ENCODE measurements at places on chromosomes 2 and 18.
A peak's percentile ranks its signal among the peaks of the same experiment; 100 is the strongest.

- DNase-seq: no peak
Observed at GRCh38 chr18:2538236-2538635, 33.1 kb downstream of the METTL4 start.

GRCh38 chr2:118686346-118686745 is 161.1 kb downstream of the EN1 start:
- DNase-seq: no peak

GRCh38 chr2:196233021-196233804 is 61.8 kb upstream of the STK17B start:
- DNase-seq: no peak

GRCh38 chr2:72442270-72442669 is 294.6 kb upstream of the CYP26B1 start:
- no peak for DNase-seq

- no peak for DNase-seq
Observed at GRCh38 chr2:85811180-85812093, 57.6 kb downstream of the ATOH8 start.

- DNase-seq: no peak
Observed at GRCh38 chr2:140424471-140424870, 1644.3 kb upstream of the NXPH2 start.

- no peak for DNase-seq
Observed at GRCh38 chr18:3048820-3049349, 35.9 kb upstream of the LPIN2 start.

GRCh38 chr2:41949883-41950665 is 97.7 kb upstream of the PKDCC start:
- no peak for DNase-seq

GRCh38 chr2:14745288-14746076 is 113.0 kb downstream of the LRATD1 start:
- no peak for DNase-seq

DNA sequence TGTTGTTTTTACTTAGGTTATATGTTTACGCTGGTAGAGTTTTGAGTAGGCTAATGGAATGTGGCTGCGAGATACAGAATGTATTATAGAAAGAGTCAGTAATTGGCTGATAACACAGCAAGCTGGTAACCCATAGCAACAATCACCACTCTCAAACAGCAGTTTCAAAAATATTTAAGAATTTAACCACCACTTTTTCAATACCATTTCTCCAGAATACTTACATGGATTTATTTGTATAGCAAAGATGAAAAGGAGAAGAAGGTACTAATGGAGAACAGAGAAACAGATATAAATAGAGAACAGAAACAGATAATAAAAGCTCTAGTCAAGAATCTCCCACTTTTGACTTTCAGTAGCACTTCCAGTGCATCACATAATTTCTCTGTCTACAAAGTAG is 188.3 kb upstream of the SLC39A10 start:
- DNase-seq: no peak

GRCh38 chr2:220057391-220057790 is 430.0 kb downstream of the SLC4A3 start:
- no peak for DNase-seq

- no peak for DNase-seq
Observed at GRCh38 chr2:187168720-187169713, 279.0 kb downstream of the CALCRL start.

DNA sequence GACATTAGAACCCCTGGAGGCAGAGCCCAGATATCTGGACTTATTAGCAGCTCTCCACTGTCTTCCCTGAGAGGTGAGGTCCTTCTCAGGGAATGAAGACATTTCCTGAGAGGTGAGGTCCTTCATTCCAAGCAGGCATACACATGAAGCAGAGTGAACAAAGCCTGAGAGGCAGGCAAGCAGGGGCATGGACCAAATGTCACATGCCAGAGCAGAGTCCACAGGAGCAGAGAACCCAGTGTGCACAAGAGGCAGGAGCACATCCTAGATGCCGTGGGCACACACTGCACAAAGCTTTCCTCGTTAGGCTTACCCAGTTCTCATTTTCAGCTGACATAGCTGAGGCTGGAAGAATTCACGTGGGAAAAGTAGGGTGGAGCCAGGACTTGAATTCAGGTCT is 759.9 kb upstream of the HS6ST1 start:
- no peak for DNase-seq

GRCh38 chr2:88165332-88166003 is 4.7 kb upstream of the THNSL2 start:
- DNase-seq: no peak

DNA sequence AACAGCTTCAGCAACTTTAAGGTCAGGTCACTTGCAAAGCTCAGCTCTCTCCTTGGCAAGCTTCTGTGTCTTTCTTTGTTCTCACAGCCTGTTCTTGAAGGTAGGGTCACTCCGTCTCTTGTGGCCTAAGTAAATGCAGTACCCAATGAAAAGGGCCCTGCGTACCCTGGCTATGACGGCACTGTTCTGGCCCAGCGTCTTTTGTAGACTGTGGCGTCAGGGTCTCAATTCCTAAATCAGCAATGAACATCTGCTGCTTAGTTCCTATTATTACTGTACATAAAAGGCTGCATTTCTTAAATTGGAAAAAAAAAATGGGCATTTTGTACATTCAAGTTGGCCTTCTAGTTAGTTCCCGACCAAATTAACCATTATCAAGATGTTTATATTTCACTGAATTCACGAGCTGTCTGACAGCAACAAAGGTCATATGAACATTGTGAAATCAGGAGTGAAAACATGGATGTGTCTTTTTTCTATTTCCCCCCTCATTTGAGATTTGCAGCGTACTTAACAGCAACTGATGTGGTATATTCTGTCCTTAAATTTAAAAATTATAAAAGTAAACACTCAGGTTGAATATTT is 17.0 kb upstream of the MTCL1 start:
- DNase-seq: no peak

- no peak for DNase-seq
Observed at GRCh38 chr18:58254873-58255511, 211.0 kb downstream of the NEDD4L start.

DNA sequence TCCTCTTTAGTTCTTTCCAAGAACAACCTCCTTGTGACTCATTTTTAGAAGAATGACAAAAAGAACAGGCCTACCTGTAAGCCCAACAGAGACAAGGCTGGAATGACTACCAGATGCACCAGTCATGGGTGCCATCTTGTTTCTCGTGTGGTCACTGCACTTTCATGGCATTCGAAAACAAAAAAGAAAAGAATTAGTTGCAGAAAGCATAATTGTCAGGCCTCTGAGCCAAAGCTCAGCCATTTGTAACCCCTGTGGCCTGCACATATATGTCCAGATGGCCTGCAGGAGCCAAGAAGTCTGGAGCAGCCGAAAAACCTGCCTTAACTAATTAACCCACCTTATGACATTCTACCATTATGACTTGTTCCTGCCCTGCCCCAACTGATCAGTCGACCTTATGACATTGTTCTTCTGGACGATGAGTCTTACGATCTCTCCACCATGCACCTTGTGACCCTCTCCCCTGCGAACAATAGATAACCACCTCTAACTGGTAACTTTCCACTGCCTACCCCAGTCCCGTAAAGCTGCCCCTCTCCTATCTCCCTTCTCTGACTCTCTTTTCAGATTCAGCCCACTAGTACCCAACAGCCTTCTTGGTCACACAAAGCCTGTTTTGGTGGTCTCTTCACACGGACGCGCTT is 13.9 kb upstream of the BUB1 start:
- no peak for DNase-seq

DNA sequence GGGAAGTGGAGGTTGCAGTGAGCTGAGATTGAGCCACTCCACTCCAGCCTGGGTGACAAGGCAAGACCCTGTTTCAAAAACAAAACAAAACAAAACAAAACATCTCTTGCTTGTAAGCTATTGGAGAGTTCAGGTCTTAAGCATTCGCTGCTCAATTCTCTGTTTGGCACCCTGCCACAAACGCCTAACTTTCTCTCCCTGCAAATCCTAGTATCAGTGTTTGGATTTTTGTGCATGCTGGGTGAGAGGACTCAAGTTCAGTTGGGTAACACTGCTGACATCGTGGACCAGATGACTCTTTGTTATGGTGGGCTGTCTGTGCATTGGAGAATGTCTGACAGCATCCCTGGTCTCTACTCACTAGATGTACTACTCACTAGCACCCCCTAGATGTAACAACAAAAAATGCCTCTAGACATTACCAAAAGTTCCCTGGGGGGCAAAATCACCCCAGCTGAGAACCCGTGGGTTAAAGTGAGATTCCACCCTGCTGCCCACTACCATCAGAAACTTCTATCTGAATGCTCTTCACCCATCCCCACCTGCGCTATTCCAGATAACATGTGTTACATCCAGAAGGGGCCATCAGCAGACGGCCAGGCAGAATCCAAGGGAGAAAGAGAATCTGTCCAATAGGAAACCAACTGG is 50.9 kb downstream of the CACNB4 start:
- DNase-seq: no peak

- DNase-seq: peak; percentile 63
Observed at GRCh38 chr18:9333441-9334328, 888 bp upstream of the TWSG1 start.

DNA sequence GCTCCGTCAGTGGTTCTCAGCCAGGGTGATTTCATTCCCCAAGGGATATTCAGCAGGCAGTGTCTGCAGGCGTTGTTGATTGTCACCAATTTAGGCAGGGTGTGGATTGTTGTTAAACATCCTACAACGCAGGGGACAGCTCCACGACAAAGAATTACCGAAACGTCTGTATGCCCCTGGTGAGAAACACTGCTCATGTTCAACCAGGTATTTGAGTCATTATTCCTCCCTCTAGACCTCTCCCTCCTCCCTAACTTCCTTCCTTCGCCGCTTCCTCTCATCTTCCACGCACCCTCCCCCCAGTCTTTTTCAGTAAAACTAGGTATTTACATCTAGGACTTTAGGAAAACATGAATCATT is 50.8 kb downstream of the NCK2 start:
- peak; percentile 76 for DNase-seq

DNA sequence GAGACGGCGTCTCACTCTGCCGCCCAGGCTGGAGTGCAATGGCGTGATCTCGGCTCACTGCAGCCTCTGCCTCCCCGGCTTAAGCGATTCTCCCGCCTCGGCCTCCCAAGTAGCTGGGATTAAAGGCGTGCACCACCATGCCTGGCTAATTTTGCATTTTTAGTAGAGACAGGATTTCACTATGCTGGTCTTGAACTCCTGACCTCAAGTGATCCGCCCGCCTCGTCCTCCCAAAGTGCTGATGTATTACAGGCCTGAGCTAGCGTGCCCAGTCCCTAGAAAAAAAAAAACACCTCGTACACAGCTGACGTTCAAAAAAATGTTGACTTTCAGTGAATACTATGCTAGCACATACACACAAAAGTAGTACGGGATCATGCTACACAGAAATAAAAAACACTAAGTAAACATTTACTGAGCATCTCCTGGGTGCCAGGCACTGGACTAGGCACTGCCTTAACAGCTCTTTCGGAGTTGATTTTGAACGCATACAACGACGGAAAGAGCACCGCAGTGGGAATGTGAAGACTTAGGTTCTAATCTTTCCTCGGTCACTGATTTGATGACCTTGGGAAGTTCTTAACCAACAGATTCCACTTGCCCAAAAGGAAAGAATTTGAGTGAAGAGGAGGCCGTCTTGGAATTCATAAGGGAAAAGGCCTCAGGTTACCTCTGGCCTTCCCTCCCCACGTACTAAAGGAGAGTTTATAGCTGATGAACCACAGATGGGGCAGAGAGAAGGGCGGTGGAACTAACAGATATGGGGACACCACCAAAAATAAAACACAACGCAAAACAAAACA is 1.1 kb downstream of the DNAJC27 start:
- DNase-seq: no peak

DNA sequence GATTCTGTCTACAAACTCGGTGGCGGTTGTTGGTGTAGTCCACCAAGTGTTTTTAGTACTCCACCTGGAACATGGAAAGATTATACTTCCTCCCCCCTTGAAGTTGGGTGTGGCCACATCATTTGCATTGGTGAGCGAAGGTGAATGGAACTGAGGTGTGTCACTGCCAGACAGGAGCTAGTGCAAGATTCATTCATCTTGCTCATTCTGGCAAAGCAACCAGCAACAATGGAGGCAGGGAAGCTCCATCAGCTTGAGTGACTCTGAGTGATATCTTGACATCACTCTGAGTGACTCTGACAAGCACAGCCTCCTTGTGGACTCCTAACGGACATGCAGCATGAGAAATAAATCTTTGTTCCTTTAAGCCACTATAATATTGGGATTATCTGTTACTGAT is 54.7 kb upstream of the SLC1A4 start:
- DNase-seq: no peak

DNA sequence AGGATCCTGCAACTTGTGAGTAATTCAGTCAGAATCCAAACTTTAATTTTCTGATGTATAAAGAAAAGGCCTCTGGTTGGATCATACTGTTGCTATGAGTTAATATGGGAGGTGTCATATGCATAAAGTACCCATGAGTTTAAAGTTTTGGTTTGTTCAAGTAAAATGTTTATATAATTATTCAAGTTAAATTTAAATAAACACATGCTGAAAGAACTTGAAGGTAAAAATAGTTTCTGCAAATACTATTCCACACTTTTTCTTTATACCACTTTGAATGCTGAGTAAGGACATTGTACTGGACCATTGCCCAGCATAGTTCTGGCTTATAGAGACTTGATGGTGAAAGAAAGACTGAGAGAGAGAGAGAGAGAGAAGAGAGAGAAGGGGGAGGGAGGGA is 30.7 kb downstream of the PKP4 start:
- DNase-seq: no peak

GRCh38 chr2:231655894-231656293 is 52.4 kb upstream of the PTMA start:
- DNase-seq: no peak

All from activated effector memory CD4-positive, alpha-beta T cell treated with anti-CD3 and anti-CD28 coated beads, Interleukin-2, amount 50 U/mL, for 16 hours (primary cell).